ENCODE measurements at places on chromosomes 2 and 18.

GRCh38 chr18:70781860-70782453 is 493.1 kb downstream of the SOCS6 start:
- DNase-seq: peak; percentile 49

DNA sequence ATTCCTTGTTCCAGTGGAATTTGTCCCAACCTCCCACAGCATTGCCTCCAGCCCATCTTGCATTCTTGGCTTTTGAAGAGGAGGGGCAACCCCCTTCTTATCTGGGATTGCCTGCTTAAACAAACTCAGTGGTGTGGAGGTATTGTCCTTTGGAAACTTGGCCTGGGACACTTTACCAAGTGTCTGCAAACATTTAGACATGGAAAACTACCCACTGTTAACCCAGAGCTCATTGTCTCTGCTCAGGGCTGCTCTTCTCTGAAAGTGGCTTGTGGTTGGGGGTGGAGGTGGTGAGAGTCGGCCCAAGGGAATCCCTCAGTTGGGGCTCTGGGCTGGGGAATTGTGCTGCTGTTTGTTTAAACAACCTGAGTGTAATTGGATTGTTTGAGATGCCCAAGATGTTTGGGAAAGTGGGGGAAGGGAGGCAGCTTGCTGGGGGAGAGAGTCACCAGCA is 178.3 kb upstream of the GATA6 start:
- DNase-seq: no peak

GRCh38 chr2:10531874-10532637 is 83.9 kb upstream of the ODC1 start:
- no peak for DNase-seq

DNA sequence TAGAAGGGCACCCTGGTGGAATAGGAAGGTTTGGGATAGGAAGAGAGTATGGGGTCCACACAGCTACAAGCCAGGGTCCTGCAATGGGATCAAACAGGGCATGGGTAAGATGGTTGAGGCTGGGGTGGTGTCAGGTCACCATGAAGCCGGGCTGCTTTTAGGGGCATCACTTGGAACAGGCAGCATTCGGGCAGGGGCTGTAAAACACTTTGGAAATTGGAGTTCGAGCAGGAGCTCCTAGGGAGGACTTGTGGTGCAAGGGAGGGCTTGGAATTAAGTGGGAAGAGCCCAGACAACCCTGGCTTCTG is 47.1 kb upstream of the PLB1 start:
- DNase-seq: no peak

GRCh38 chr2:29296585-29296984 is 181.4 kb downstream of the CLIP4 start:
- no peak for DNase-seq

DNA sequence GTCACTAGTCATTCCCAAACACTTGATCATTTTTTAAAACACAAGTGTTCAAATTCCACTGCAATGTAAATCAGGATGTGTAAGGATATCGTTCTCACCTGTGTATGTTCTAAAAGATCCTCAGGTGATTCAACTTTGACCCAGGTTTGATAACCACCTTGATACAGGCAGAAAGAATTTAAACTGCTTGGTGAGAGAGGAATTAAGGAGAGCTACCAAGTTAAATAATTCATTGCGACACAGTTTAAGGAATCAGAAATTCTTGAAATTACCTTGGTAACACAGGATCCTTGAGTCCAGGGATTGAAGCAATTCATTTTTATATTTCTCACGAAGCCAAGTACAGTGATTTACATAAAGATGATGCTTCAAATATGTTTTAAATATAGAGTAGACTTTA is 80.7 kb upstream of the EHBP1 start:
- no peak for DNase-seq

- no peak for DNase-seq
Measured at GRCh38 chr2:223943135-223943534, 2.0 kb downstream of the WDFY1 start.

DNA sequence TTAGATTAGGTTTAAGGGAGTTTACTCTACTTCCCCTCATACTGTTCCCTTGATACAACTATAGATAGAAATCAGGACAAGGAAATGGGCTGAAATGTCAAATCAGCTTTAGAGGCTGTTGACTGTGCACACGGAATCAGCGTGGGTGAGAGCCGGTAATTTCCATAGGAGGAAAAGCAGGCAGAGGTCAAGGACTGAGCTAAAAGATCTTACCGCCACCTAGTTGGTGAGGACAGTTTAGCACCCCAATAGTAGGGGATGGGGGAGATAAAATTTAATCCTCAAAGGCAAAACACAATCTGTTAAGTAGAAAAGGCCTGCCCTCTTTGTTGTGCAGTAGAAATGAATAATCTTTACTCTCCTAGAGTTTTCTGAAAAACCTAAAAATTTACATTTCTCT is 1154.5 kb upstream of the CHAC2 start:
- DNase-seq: no peak

GRCh38 chr2:159939946-159940345 is 122.5 kb downstream of the PLA2R1 start:
- no peak for DNase-seq

DNA sequence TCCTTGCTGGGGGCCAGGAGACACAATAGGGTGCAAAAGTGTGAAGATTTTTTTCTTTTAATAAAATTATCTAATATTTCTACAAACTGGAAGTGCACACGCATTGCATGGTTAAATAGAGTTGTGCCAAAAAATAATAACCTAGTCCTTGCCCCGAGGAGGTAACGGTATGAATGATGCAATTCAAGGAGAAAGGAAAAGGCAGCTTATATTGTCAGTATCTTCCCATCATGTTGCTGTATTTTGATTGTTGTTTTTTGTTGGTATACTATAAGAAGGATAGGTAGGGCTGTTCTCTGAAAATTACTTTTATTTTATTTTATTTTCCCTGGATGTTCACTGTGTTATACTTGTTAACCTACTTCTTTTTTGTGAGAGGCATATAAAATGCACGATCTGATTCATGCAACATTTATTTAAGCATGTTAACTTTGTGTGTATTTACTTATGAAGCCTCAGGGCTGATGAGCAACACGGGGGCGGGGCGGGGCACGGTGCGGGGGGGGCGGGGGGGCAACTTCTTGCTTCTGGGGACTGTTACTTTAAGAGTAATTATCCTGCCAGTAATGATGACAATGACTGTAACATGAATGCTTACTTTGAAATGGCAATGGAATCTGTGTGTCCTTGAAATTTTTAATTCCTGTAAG is 118.6 kb downstream of the AQP4 start:
- DNase-seq: no peak

GRCh38 chr18:23212161-23212560 is 76.9 kb downstream of the CABLES1 start:
- no peak for DNase-seq

DNA sequence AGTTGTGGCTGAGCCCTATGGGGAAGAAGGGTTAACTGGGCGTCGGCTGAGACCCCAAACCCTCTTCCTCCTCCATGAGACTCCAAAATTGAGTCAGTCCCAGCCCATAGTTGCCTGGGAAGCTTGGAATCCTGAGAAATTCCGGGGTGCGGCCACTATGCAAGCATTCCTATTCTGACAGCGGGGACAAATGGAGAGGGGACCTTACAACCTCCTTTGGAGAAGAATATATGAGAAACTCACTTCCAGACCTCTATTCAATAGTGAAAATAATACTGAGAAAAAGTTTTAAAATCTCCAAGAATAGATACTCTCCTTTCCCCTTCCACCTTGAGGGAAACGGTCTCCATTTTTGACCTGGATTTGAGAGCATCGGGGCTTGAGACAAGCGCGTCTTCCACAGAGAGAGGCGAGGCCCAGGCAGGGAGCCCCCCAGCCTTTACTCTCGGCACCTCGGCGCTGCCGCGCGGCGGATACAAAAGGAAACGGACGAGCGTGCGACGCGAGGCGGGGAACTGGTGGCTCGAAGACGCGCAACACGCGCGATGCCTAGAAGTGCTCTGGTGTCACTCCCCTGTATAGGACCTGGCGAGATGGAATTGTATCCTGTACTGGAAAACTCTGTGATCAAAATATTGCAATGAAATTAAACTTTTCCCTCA is 11.1 kb downstream of the NR4A2 start:
- DNase-seq: no peak

All from putamen (tissue), 1 donor.